Stimulated activated CD4-positive, alpha-beta T cell treated with anti-CD3 and anti-CD28 coated beads, Interleukin-1b, Interleukin-23, amount 100 ng/mL, for 24 hours (primary cell): ENCODE measurements at places on chromosomes 1 and 21.

DNA sequence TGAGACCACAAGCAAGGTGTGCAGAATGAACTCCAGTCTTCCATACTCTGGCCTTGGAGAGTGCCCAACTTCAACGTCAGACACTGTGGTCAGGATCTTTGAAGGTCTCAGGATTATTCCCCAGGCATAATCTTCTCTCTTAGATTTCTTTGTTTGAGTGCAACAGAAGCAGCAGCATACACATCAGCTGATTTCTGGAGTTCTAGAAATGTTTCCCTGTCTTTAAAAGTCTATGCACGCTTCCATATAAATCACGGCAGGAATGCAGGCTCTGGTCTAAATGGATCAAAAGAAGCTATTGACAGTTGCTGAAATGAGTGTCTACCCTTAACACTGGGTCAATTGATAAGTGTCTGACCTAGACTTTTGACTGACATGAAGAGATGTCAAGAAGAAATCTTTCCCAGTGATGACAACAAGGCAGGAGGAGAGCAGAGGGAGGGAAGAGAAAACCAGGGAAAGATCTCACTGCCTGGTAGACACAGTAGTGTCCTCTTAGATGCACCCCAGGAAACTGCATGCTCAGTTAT lies 279.7 kb downstream of the SPATA17 start:
- DNase-seq = no peak

- DNase-seq = no peak
These were observed 115.9 kb downstream of the KCND3 start for GRCh38 chr1:111873460-111874030.

DNA sequence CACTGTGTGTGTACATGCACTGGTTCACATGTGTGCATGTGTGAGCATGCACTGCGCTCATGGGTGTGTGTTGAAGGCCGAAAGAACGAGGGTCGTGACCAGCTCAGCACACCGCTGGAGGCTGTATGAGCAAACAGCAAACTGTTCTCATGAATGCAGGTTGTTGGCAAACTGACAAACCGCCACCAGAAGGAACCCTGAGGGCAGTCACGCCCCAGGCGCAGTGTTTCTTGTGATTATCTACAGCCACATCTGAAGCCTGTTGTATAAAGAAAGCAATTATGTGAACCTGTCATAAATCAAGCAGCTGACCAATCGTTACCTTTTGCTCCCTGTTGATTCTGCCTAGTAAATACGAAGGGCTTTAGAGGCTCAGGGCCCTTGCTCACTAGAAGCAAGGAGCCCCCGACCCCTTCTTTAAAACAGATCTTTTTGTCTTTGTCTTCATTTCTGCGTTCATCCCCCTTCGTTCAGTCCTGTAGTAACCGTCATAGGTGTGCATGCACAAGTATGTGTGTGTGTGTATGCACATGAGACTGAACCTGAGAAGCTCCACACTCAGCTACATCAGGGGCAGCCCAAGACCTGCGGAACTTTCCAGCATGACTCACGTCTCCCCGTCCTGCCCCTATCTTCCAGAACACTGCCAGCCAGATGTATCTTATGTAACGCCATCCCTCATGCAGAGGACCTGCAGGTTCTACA lies 16.8 kb upstream of the RIPK4 start:
- DNase-seq = no peak

DNA sequence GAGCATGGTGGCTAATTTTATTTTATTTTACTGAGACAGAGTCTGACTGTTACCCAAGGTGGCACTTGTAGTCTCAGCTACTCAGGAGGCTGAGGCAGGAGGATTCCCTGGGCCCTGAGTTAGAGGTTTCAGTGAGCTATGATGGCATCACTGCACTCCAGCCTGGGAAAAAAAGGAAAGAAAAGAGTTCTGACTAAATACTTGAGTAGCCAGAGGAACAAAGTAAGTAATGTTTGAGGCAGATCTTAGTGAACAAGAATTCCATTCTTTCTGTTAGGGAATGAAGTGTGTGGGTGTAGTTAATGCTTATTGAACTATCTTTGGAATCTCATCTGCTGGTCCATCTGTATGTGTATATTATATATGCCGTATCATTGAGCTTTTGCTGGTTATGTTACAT lies 13.1 kb upstream of the EVI5 start:
- no peak for DNase-seq

- DNase-seq = no peak
These were observed 221.4 kb upstream of the L1TD1 start for GRCh38 chr1:61973100-61973837.

DNA sequence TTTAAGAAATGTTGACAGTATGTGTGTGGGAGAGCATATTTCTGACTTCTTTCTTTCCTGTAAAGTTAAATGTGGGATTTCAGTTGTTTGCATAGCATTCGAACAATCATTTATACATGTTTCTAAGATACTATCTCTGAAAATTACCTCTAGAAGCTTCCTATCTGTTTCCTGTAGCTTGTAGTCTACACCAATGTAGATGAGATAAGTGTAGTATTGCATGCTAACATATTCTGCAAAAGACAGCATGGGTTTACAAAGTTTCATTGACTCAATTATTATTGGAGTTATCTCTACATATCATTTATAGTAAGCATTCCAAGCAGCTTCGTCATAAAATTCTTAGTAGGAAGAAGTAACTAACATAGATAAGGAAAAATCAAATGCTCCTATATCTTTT lies 98.9 kb upstream of the DPYD start:
- DNase-seq = no peak

- DNase-seq = no peak
These were observed 54.5 kb downstream of the RNF187 start for GRCh38 chr1:228541725-228542124.
